ENCODE measurements at places on chromosomes 11 and 22. TPM values are rescaled to one million over a fixed set of nuclear protein-coding genes. Genes with fewer than 3 reads are reported as not detected.

DNA sequence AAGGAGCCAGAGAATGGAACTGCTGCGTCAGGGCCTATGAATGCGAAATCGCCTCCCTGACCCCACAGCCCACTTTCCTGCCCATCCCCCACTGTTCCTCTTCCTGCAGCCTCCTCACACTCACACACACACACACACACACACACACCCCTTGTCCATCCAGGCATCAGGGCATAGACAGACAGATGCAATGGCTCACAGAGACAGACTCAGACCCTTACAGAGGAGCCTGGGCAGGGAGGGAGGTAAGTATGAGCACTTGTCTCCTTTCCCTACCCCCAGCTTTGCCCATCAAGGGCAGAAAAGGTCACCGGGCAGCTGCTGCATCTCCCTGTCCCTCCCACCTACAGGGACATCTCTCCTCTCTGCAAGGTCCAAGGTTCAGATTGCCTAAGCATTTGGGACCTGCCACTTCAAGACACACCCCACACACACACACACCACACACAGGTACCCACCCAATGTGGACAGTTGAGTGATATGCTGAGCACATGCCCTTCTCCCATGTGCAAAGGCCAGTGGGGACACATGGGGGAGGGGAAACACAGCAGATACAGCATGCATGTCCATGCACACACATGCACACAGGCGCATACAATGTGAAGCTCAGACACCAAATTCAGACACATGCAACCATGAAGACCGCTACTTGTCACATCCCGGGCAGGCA is 2.0 kb upstream of the NRXN2 start:
- DNase-seq, result no peak

DNA sequence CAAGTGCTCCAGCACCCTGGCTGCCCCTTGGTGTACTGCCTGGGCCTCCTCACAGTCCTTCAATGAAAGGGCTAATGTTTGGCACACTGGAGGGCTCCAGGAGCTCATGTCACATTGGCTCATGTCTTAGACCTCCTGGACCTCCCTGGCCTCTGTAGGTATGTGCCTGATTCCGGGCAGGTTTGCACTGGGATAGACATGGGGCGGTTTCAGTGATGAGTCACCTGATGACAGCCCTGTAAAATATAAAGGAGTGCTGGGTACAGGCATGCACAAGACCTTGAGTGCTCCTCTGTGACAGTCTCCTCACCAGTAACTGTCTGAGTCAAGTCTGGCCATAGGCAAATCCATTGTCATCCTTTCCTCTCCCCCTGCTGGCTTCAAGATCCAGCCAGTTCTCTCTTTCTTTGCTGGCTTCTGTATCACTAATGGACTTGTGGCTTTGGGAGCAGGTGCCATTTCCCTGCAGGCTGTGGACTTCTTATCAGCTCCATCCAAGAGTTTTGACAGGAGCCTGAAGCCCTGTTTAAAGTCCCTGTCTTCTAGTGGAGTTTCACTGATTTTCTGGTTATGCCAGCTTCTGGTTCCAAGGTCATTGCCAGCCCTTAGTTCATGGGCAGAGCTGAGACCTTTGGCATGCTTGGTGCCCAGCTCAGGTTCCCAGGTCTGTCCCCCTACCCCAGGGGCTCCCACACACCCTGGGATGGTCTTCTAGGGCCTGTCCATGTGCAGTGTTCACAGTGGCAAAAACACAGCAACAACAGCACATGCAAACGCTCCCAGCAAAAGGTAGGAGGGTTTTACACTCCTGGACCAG is 22.7 kb upstream of the P2RY2 start:
- no peak for DNase-seq

GRCh38 chr11:3006505-3007260 is 14.6 kb upstream of the NAP1L4 start:
- DNase-seq, result no peak

DNA sequence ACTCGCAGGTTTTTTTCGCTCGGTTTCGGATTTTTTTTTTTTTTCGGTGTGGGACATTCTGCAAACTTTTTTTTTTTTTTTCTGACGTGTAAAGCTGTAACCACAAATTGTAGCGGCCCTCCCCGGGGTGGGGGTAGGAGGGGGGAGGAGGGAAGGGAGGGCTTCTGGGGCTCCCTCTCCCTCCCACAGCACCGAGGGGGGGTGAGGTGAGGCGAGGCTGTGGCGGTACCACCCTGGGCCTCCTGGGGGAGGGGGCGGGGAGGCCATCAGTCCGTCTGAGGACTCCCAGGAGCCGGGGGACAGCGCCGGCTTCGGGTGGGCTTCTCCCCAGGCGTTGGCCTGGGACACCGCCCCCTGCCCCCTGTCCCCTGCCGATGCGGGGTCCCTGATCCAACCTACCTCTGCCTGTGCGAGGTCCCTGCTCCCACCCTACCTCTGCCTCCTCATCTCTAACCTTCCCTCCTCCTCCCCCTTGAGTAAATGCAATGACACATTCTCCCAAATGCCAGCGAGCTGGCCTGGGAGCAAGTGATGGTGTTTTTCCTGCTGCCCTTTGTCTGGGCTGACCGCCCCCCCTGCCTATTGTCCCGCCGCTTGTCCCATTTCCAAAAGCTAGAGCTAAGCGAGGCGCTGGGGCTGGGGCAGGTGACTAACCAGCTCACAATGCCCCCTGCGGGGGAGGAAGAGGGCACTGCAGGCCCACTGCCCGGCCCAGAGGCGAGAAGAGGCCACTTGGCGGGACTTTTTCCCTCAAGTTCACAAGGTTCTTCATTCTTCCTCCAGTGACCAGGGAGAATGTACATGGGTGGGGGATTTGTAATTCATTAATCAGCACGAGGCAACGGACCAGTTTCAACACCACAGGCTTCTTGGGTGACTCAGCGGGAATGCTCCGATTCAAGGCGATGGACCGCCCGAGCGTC is 511 bp upstream of the CLCF1 start:
- peak; percentile 72 for DNase-seq

DNA sequence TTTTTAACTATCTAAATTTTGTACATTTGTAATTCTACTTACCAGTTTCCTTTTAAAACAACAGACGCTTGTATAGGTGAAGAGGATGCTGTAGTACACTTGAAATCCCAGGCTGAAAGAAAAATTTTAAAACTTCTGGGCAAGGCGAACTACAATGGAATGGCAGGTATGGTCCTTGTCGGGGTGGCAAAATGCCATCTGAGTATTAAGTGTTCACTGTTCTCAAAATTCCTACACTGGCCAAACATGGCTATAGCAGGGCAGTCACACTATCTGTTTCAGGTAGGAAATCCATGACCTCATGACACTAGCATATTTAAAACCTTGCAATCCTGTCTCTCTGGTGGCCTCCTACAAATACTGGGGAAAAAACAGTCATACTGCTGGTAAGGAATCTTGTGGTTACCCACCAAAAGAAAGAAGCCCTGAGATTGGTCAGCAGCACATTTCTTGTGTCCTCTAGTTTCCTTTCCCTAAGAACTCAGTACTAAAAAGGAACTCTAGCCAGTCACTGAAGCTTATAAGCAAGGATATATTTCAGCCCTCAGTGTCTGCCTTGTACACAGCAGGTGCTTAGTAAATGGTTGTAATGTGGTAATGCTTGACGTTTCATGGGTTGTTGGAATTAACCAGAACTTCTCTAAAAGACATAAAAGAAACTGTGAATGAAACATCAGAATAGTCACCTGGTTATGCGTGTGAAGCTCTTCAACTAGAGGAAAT is 5.2 kb upstream of the ZC3H12C start:
- DNase-seq, result no peak

DNA sequence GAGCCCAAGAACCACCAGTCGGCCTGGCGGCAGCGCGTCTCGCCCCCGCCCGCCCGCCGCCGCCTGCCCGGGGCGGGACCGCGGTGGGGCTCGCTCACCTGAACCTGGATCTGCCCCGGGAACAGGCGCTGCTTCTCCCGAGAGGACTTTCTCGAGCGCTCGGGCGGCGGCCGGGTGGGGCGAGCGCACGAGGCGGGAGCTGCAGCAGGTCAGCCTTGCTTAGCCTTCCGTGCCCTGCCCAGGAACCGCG is 133 bp downstream of the MYH9 start:
- DNase-seq, result no peak

- DNase-seq, result no peak
Observed at GRCh38 chr11:19232910-19233503, 7.7 kb downstream of the E2F8 start.

- DNase-seq, result no peak
Observed at GRCh38 chr11:134429106-134429505, 17.1 kb upstream of the B3GAT1 start.

GRCh38 chr11:132196928-132197327 is 826.5 kb downstream of the NTM start:
- DNase-seq, result no peak

DNA sequence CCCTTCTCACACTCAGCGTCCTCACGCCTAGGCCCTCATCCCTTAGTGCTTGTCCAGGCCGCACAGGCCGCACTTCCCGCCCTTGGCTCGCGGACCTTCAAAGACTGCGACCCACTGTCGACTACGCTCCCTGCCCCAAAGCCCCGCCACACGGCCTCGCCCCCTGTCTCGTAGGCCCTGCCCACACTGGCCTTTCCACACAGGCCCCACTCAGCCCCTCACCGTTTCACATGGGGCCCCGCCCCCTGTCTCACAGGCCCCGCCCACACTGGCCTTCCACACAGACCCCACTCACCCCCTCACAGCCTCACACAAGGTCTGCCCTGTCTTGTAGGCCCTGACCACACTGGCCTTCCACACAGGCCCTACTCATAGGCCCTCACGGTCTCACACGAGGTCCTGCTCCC is 11.0 kb downstream of the NRXN2 start:
- no peak for DNase-seq

DNA sequence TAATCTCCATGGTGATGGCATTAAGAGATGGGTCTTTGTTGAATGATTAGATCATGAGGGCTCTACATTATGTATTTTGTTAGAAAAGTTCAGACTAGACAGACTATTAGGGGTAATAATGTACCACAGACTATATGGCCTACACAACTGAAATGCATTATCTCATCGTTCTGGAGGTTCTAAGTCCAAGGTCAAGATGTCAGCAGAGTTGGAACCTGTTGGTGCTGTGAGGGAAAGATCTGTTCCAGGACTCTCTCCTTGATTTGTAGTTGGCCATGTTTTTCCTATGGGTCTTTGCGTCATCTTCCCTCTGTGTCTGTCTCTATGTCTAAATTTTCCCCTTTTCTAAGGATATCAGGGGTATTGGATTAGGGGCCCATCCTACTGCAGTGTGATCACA is 8.4 kb upstream of the GLYATL1 start:
- no peak for DNase-seq

GRCh38 chr11:32723332-32723731 is 71.1 kb downstream of the CCDC73 start:
- no peak for DNase-seq

- DNase-seq, result no peak
Observed at GRCh38 chr11:86790867-86791849, 9.2 kb upstream of the PRSS23 start.

DNA sequence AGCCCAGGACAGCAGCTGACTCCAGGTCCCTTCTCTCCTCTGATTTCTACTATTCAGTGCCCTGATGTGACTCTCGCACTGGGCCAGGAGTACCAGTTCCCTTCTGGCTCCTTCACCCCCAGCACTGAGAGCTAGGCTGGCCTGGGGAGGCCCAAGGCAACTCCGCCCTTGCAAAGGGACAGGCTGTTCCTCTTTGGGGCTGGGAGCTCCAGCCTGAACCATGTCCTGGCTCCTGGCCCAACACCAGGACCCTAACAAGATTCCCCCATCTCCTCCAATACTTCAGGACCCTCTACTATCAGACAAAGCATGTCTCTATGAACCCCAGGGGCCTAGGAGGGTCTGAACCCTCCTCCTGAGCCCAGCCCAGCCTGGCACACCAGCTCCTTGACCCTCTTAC is 12.5 kb downstream of the CREB3L1 start:
- DNase-seq, result no peak

DNA sequence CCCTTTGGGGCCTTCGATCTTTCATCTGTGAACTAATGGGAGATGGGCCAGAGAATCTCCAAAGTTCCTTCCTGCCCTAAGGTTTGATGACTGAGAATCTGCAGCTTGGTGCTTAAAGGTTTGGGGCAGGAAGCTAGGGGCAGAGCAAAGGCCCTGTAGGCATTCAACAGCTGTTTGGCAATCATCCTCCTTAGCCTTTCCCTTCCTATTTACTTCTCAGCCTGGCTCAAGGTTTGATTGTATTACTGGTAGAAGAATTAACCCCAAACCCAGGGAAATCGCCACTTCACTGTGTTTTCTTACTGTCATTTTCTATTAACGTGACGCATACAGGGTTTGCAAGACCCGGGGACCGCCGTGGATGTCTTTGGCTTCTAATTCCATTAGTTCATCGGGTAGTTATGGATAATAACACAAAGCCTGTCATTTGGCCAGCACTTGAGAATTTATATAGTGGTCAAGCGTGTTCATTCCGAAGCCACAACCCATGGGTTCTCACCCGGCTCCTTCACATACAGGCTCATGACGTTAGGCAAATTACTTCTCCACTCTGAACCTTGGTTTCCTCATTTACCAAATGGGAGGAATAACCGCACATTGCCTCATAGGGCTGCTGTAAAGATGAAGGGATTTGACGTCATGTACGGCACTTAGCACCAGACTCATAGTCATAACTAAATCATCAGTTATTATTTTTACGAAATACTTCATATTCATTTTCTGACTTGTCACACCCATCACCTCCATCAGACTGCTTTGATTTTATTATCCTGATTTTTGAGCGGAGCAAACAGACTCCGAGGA is 158.1 kb downstream of the FBXO7 start:
- DNase-seq, result no peak

DNA sequence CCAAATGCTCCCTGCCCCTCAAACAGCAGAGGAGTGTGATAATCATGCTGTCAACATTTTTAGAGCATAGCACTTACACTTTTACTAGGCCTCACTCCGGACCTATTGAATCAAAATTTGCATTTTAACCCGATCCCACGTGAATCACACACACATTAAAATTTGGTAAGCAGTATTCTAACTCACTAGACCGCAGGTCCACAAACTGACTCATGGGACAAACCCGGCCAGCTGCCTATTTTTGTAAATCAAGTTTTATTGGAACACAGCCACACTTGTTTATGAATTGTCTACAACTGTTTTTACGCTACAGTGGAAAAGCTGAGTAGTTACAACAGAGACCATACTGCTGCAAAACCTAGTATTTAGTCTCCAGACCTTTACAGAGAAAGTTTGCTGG is 43.3 kb downstream of the SNX19 start:
- DNase-seq, result no peak

- DNase-seq, result no peak
Observed at GRCh38 chr22:26767351-26768155, 110.2 kb downstream of the MIAT start.

DNA sequence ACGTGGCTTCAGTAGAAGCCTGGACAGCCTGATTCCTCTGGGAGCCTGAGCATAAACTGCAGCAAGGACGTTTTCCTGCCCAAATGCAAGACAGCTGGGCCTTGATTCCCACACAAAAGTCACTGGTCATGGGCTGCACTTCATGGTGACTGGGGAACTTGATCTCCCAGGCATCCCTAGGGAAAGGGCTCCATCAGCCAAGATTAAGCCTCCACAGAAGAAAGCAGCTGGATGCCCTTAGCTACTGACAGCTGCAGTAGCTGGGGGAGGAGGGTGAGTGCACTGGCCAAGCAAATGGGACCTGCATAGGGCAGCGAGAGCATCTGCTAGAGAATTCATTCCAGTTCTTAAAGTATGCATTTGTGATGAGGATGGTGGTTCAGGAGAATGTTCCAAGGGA is 267.4 kb upstream of the ISX start:
- DNase-seq, result no peak

Gene ADM2
- polyA plus RNA-seq, result 4.8 TPM

Gene C11orf42
- polyA plus RNA-seq, result 0.91 TPM

Gene TRPM5
- 2.9 TPM for polyA plus RNA-seq

Gene DEFB131B
- 1.4 TPM for polyA plus RNA-seq

Gene LGR4
- 152 TPM for polyA plus RNA-seq

Gene ACTN3
- 1.1 TPM for polyA plus RNA-seq

Gene PGA4
- polyA plus RNA-seq, result 0.28 TPM

Gene PARVB
- 17.9 TPM for polyA plus RNA-seq

Gene BATF2
- polyA plus RNA-seq, result 3.2 TPM

Gene CTSC
- 223 TPM for polyA plus RNA-seq

Measured in left kidney (tissue), 8 donors.